Ecto neural progenitor cell (in vitro differentiated cells): ENCODE measurements at places on chromosomes 5 and 9.

GRCh38 chr5:177419046-177419445, 7.4 kb upstream of the GRK6 start:
- no peak for DNase-seq

- no peak for DNase-seq
Measured at GRCh38 chr9:87180841-87181240, 233.5 kb upstream of the GAS1 start.

- DNase-seq: no peak
Measured at GRCh38 chr5:130488252-130488651, 584.0 kb downstream of the CHSY3 start.

DNA sequence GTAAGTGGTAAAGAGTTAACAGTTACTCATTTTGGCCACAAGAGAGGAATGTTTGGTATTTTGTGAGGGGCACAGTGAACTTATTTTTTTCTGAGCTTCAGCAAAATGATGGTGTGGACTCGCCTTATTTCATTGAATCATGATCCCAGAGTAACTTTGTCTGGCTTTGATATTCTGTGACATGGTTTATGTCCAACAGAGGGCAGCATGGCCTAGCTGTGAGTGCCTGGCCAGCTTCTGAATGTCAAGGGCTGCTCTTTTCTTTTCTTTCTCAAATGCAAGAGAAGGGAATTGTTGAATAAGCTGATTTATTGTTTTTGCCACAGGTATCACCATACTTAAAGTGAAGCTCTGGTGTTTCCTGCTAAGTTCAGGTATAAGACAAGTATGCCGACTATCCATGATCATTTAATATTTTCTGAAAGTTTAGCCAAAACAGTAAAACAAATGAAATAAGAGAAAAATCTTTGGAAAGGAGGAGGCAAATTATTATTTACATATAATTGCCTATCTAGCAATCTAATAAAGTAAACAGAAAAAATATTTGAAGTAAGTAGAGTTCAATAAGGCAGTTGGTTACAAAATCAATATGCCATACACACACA, 31.7 kb downstream of the MRPL22 start:
- peak; percentile 47 for DNase-seq

DNA sequence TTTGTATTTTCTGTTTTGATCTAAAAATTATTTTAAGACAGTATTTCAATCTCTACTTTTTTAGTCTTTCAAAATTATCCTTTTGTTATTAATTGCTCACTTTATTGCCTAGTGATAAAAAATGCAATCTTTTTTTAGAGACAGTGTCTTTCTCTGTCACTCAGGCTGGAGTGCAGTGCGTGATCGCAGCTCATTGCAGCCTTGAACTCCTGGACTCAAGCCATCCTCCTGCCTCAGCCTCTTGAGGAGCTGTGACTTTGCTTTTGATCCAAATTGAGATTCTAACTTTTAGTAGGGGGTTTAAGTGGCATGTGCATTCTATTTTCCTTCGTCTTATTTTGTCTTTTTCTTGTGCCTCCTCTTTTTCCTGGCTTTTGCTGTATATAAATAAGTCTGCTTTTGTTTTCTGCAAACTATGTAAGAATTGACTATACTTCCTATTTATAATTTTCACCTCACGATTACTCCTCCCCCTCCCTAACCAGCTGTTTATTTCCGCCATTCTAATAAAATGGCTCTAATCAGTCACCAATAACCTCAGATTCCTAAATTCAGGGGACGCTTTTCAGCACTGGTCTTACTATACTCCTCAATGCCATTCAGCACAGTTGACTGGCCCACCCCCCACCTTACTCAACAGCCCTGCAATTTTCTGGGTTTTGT, 32.3 kb downstream of the KLF9 start:
- DNase-seq: no peak

GRCh38 chr5:149747833-149748366, 17.8 kb downstream of the PPARGC1B start:
- no peak for DNase-seq

GRCh38 chr9:75451505-75451904, 363.2 kb downstream of the OSTF1 start:
- no peak for DNase-seq

GRCh38 chr5:15995341-15996052, 184.1 kb downstream of the MARCHF11 start:
- no peak for DNase-seq

- no peak for DNase-seq
Measured at GRCh38 chr5:107917983-107918382, 247.2 kb upstream of the EFNA5 start.

- no peak for DNase-seq
Measured at GRCh38 chr5:8615142-8615858, 746.4 kb downstream of the MTRR start.

DNA sequence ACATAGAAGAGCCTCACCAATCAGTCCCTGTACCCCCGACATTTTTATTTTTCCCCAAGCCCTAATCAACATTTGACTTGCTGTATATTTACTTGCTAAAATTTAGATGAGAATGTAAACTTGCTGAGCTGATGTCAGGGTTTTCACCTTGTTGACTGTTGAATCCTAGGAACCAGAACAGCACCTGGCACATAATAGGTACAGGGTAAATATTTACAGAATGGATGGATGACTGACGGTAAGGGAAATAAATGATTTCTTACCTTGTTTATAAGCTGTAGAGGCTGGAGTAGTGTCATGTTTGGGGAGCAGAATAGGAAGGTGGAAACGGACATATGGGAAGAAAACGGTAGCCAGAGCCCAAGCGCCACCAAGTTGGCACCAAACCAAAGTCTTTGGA, 107.0 kb upstream of the NUDT12 start:
- no peak for DNase-seq

GRCh38 chr5:170628028-170628427, 124.2 kb downstream of the KCNIP1 start:
- no peak for DNase-seq

DNA sequence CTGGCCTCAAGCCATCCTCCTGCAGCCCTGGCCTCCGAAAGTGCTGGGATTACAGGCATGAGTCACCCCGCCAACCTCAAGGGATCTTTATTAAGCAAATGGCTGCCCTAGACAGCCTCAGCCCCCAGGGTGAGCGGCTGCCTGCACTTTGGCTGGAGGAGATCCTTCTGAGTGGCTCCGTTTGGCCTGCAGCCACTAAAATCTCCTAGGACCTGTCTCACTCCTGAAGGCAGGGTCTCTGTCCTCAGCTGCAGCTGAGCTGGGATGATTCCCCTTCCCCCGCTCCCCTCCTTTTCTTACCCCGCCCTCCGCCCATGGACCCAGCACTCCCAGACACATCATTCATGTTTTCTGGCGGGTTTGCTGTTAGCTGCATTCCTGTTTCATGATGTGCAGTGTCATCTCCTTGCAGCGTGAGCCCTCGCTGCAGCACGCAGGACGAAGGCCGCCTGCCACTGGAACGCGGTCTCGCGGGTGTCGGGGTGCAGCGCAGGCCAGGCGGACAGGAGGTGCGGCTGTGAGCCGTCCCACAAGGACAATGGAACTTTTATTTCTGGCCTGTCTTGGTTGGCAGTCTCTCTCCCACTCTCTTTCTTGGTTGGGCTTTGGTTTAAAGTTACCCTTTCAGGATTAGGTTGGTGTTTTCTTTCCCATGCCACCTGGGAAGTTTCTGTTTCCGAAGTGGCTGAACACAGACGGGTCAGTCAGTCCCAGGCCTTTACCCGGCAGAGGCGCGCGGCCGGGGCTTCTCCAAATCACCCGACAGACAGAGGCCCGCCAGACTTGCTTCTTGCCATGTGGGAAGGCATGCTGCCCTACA, 137.1 kb downstream of the FOXD1 start:
- peak; percentile 58 for DNase-seq

DNA sequence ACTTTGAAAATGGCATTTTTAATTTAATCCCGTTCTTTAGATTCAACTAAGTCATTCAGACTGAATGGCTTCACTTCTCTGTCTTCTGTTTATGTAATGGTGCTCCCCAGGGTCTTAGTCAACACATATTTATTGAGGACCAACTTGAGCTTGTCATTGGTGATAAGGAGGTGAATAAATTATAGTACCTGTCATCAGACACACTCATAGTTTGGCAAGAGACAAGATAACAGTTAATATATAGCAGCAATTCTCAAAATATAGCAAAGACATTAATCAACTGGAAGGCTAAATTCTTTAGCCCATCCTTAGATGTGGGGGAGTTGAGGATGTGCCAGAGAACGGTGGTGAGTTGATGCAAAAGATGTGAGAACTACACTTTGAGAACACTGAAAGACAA, 78.4 kb downstream of the MACIR start:
- no peak for DNase-seq

DNA sequence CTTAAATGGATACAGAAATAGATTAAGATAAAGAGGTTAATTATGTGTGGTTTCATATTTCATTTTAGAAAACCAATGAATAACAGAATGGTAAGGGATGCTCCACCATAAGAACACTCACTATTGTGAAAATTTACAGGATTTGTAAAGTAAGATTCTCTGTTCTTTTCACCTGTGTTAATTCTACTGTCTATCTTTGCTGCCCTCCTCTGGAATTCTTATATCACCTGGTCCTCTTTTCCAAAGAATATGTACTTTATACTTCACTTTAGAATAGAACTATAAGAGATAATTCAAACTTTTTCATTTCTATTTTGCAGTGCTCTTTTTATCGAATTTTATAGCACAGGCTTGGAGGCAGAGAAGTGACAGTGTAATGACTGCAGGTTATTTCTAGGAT, 213.4 kb downstream of the LURAP1L start:
- DNase-seq: no peak

GRCh38 chr5:96919754-96920197, 16.1 kb upstream of the LNPEP start:
- DNase-seq: no peak

DNA sequence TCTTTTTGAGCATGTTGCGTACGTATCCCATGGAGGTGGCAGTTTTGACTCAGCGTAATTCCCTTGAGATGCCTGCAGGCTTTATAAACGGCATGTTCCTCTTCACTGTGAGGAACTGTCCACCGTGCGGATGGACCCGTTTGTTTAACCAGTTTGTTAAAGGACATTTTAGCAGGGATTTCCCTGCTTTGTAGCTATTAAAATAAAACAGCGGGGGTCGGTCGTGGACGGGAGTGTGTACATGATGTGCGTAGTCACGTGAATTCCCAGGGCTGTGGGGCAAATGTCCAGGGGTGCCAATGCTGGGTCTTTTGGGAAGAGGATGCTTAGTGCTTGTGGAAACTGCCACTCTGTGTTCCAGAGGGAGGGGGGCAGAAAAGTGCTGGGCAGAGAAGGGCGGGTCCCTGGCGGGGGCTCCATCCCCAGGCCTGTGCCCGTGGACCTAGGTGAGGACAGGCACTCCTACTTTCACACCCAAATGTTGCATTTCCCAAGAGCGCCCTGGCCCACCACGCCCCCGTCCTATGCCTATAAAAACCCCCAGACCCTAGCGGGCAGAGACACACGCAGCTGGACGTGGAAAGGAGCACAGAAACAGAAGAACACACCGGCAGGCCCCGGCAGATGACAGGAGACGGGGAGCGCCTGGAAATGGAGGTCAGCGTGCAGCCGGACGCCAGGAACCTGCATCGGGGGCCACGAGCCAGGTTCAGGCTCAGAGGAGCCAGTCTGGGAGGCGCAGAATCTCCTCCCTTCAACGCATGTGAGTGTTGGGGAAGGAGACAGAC, 4.0 kb upstream of the TERT start:
- peak; percentile 34 for DNase-seq

GRCh38 chr9:116705531-116705930, 18.4 kb downstream of the TRIM32 start:
- no peak for DNase-seq

DNA sequence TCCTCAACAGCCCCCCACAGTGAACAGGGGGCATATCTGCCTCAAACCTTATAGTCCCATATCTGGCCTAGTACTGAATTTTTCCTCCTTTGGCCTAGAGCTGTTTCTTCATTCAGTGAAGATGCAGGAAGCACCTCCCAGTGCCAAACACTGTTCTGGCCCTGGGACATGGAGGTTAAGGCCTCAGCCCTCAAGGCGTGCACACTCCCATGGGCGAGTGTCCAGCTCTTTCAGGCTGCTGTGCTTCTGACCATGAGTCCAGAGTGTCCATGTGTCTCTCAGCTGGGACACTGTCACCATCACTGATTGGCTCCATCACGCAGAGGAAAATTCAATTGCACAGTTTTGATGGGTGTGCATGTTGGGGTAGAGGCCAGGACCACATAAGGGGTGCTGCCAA, 151.5 kb downstream of the PAX5 start:
- DNase-seq: no peak

DNA sequence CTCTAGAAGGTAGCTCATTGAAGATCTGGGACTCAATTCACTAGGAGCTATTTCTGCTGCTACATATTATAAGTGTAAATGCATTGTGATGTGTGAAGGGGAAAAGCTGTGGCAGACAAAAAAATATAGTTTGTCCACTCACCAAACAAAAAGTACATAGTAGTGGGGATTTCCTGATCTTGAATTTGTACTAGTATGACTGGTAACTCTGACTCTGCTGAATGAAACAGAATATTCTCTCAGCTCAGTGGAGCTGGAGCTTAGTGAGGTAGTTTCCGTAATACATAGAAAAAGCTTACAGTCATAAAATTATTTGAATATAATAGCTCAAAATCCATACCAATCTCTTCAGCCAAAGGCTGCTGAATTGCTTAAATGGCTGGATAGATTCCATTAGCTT, 455.6 kb upstream of the CD180 start:
- DNase-seq: no peak

GRCh38 chr9:136882109-136882946, 4.0 kb upstream of the TRAF2 start:
- DNase-seq: no peak

DNA sequence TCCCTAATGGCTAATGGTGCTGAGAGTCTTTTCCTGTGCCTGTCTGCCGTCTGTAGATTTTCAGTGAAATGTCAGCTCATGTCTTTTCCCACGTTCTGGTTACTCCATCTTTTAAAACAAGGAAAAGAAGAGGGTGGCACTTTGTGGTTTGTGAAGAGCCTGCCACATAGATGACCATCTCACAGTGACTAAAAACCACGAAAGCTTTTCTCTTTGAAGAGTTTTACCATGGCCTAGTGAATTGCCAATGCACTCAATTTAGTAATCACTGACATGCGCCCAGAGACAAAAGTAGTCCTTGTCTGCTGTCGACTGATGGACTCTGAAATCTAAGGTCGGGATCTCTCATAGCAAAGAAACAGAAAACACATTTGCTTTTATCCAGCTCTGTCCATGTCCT, 50.4 kb downstream of the SPATA31C2 start:
- no peak for DNase-seq

GRCh38 chr5:55438998-55439397, 95.8 kb downstream of the PLPP1 start:
- no peak for DNase-seq

- DNase-seq: no peak
Measured at GRCh38 chr9:33304362-33304761, 14.0 kb downstream of the NFX1 start.

DNA sequence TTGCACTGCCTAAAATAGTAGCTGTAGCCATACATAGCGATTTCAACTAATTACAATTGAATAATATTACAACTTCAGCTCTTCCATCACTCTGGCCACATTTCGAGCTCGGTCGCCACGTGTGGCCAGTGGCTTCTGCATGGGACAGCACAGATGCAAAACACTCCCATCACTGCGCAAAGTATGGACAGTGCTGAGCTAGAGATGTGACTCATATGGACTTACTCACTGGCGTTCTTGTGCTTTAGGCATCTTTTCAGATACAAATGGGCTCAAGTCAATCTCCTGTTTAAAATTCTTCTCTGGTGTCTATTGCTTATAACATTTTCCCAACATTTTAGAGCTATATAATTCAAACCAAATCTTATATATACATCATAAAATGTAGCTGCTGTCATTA, 222.7 kb downstream of the ELAVL2 start:
- no peak for DNase-seq

- no peak for DNase-seq
Measured at GRCh38 chr9:116080561-116080960, 73.0 kb upstream of the PAPPA start.
